ENCODE measurements at places on chromosomes 2 and 18.

DNA sequence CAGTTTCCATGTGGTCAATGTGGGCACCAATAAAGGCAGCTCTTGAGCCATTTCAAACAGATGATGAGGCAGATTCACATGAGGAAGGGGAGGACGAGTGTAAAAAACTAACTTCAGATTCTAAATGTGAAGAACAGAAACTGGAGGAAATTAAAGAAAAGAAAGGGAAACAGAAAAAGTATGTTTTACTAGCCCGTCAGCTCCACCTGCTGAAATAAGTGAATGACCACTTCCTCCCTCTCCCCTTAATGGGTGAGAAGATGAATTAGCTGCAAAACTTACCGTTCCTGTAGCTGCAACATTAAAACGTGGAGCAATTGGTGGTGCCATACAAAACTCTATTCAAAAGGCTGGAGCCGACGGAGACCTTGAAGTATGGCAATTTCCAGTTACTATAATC lies 203.5 kb downstream of the UXS1 start:
- no peak for DNase-seq

GRCh38 chr2:23297112-23297511 lies 87.9 kb upstream of the KLHL29 start:
- no peak for DNase-seq

- no peak for DNase-seq
Measured at GRCh38 chr18:47558110-47558750, 306.8 kb upstream of the SKOR2 start.

- no peak for DNase-seq
Measured at GRCh38 chr2:161976295-161976694, 97.7 kb downstream of the DPP4 start.

- no peak for DNase-seq
Measured at GRCh38 chr2:200944467-200945394, 18.7 kb downstream of the ORC2 start.

- DNase-seq, result no peak
Measured at GRCh38 chr2:120376101-120376500, 30.2 kb downstream of the INHBB start.

DNA sequence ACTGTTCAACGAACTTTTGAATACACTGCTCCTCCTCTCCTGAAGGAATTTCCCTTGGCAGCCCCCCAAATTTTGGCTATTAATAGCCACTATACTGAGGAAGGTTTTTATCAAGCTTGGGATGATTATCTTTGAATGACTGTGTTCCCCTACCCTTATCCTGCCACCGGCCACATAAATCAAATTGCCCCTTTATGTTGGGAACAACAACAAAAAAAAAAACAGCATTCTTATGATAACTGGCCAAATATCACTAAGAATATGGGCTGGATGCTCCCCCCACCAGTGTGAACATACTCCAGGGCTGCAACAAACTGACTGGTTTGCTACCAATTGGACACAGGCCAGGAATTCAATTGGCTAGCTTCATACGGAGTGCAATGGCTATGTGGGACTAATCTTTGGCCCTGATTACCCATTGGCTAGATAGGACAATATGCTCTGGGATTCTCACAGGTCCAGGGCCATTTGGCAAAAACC lies 20.6 kb downstream of the DUSP11 start:
- DNase-seq, result no peak

GRCh38 chr2:219296631-219297391 lies 12.4 kb downstream of the PTPRN start:
- DNase-seq, result no peak

- no peak for DNase-seq
Measured at GRCh38 chr2:102005989-102006885, 14.5 kb downstream of the IL1R2 start.

- DNase-seq, result no peak
Measured at GRCh38 chr18:45175511-45175910, 439.8 kb upstream of the SLC14A2 start.

DNA sequence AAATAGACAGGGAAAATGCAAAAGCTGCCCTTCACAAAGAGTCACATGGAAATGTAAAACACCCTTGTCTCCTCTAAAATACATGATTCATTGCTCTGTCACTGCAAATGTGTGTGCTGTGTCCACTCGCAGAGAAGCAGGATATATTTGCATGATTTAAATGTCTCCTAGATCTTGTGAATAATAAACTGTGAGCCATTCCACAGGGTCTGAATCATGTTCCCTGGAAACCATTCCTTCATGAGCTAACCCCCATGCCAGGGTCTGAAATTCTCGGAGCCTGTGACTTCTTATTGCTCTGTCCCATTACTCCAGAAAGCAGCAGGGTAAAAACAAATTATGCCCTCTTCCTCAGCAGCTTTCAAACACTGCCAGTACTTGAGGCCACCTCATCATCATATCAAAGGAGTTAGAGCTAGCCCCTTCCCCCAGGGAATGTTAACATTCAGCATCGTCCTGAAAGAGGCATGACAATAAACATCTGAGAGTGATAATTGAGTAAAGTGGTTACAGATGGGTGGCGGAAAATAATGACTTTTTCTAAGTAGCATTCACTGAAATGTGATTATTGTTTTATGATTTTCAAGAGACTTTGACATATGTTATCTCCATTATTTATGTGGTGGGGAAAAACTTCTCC lies 11.7 kb upstream of the CNGA3 start:
- no peak for DNase-seq

GRCh38 chr2:121648206-121649148 lies 785 bp downstream of the CLASP1 start:
- no peak for DNase-seq

GRCh38 chr2:127106457-127106990 lies 430 bp downstream of the BIN1 start:
- DNase-seq, result no peak

DNA sequence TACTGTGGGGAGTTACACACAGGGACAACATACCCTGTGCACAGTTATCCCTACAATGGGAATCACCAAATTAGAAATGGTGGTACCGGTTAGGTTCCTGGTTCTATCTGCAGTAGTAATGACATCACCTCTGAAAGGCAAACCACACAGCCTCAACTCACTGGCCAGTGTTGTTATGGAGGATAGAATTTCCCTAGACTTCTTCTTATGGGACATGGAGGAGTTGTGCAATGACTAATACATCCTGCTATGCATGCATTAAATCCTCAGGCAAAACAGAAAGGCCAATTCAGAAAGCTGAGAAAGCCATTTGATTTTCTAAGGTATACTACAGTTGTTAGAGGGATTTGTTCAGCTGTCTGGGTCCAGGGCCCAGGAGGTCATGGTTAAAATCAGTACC lies 439.3 kb downstream of the TMX3 start:
- no peak for DNase-seq

GRCh38 chr18:30763902-30764350 lies 278.6 kb downstream of the DSC3 start:
- DNase-seq, result no peak

- no peak for DNase-seq
Measured at GRCh38 chr2:226048611-226049010, 649.1 kb downstream of the NYAP2 start.

DNA sequence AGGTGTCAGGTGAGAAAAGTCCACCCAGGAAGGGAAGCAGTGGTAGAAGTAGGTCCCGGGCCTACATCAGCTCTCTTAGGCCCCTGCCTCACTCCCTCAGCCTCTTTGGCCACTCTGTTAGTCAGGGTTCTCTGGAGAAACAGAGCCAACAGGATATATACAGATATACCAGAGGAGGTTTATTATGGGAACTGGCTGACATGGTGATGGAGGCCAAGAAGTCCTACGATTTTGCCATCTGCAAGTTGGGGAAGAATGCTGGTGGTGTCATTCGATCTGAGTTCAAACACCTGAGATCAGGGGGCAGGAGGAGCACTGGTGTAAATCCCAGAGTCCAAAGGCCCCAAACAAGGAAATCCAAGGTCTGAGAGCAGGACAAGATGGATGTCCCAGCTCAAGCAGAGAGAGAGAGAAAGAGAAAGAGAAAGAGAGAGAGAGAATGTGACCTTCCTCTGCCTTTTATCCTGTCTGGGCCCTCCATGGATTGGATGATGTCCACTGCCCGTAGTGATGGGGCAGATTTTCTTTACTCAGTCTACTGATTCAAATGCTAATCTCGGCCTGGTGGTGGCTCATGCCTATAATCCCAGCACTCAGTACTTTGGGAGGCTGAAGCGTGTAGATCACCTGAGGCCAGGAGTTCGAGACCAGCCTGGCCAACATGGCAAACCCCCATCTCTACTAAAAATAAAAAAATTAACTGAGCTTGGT lies 111.1 kb upstream of the MYCN start:
- DNase-seq, result no peak

GRCh38 chr2:74556831-74557370 lies 2.4 kb downstream of the DOK1 start:
- DNase-seq, result no peak

- DNase-seq, result no peak
Measured at GRCh38 chr2:10530607-10531239, 82.6 kb upstream of the ODC1 start.

DNA sequence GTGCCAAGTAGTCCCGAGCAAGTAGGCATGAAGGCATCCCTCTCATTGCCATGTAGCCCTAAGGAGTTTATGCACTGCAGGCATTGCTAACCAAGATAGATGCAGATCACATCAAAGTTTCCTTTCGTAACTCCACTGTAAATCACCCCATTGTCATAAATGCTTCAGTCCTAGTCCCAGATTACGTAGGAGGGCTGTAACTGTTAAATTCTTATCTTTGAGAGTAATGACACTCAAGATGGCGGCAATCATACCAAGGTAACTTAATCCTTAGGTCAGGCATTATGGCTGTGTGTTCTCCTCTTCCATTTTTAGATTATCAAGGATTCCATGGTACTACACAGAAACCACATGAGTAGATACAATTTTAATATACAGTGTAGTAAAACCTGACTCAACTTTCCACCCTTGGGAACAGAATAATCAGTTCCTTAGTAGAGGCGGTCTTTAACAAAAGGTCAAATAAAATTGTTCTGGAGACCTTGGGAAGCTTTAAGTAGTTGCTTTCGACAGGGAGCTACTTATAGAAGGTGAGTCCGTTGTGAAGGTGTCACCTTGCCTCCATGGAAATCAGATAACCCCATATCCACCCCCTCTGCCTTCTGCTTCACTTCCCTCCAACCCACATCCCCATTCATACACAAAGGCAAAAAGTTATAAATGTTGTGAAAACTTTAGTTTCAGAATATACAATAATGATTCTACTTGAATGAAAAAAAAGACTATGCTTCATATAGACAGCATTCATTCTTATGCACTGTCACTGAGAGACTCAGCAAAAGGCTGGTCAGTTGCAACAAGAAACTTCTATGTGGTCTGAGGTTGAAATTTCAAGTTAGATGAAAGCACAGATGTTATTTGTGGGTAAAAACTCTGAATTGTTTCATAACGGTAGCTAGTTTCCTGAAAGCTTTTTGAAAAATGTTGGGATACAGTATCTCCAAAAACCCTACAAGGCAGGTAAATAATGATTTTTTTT lies 64.8 kb upstream of the GALNT5 start:
- DNase-seq, result no peak

- no peak for DNase-seq
Measured at GRCh38 chr2:234751275-234751973, 200.4 kb upstream of the SH3BP4 start.

DNA sequence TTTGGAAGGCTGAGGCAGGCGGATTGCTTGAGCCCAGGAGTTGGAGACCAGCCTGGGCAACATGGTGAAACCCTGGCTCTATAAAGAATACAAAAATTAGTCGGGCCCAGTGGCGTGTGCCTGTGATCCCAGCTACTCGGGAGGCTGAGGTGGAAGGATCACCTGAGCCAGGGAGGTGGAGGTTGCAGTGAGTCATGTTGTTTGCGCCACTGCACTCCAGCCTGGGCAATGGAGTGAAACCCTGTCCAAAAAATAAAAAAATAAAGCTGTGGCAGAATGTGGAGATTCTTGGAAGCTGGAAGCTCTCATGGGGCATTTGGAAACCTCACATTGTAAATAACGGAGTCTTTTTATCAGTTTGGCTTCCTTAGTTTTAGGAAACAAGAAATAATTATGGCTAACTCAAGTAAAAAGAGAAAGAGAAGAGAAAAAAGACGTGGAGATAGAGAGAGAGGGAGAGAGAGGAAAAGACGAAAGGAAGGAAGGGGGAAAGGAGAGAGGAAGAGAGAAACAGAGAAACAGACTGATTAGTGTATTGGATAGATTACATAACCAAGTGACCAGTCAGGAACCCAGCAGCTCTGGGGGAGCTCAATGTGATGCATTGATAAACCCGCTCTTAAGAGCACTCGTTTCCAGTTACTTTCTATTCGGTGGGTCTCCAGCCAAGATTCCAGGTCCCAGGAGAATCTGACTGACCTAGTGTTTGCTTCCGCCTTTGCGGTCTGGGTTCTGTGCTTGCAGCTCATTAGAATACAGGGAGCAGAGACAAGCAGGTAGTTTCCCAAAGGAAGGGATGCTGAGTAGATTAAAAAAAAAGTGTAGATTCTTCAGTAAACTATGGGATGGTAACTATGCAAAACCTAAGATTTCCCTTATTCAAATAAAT lies 1.1 kb upstream of the SPAST start:
- DNase-seq, result no peak

DNA sequence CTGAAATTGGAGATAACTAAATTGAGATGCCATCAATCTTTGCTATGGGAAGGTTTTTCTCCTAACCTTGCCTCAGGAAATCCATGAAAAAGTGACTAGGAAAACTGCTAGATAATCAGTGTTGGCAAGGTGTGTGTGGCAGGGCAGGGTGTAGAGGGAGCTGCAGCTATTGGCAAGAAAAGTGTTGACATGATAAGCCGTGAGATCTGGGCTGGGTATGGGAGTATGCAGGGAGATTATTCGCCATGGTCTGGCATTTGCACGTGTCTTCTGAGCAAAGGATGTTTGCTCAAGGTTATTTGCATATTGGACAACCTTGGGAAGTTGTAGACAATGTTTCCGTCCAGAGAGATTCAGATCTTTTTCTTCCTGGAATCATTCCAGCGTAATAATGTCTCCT lies 74.7 kb downstream of the SERPINB8 start:
- DNase-seq, result no peak

DNA sequence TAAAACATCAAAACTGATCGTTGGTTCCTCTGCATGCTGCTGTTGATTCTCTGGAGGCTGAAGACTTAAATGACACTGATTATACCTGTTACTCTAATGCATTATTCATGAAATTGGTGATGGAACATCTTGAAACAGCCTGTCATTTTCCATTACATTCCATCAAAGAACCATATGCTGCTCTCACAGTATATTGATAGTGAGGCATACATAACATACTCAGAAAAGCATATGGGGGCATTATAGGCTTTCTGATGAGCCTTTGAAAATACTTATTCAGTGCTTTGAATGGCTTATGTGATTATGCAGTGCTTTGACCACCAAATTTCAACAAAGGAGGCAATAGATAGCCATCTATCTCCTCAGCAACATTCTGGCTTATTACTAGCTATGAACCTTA lies 392.1 kb downstream of the CDH19 start:
- no peak for DNase-seq

- DNase-seq, result no peak
Measured at GRCh38 chr2:127185705-127186104, 34.4 kb downstream of the CYP27C1 start.

DNA sequence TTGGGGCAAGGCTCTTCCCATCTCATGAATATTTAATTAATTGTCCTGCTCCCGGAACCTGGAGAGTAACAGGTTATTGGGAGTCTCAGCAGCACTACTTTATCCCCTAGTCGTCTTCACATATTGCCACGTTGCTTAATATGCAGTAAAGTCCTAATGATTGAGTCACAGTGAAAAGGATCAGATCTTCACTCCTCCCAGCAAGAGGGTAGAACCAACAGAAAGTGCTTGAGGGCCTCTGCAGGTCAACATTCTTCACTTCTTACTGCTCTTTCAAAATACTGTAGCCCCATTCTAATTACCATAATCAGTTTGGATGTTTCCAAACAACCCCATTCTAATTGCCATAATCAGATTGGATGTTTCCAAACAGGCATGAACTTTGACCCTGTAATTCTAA lies 801.0 kb downstream of the LRRTM4 start:
- no peak for DNase-seq
